ENCODE measurements at places on chromosomes 12 and 14.

DNA sequence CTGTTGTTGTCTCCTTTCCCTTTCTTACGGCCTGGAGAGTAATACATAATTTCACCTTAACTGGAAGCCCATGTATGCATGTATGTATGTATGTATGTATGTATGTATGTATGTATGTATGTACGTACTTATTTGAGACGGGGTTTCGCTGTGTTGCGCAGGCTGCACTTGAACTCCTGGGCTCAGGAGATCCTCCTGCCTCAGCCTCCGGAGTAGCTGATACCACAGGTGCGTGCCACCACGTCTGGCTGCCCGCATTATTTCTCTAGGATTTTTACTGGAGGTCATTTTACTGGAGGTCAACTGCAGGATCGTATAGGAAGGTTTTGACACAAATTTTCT lies 644 bp upstream of the OS9 start:
- no peak for DNase-seq

DNA sequence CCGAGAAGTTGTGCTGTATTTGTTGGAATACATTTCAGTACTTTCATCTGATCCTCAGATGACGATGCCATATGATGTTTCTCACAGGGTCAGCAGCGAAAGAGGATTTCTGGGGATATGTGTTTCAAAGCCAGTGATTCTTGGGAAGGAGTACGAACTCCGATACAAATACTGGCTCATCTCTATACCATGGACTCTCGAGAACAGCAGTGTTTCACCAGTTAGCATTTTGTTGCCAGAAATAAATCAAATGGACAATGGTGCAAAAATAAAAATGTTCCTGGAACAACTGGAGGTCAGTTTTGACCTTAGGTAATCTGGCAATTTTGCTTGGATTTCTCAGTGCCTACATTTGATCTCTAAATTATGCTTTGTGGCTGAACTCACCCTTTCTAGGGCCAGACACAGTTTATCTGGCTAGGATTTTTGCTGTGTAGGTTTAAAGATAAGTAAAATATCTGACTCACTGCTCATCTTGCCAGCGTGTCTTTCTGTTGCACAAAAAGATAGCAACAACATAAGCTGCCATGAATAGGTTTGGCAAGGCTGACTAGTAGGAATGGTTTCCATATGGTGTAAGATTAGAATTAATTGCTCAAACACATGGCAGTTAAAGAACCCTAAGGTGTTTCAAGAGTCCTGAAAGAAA lies 11.0 kb upstream of the MGP start:
- no peak for DNase-seq

- DNase-seq, result no peak
Measured at GRCh38 chr14:72608391-72609204, 285.3 kb downstream of the DPF3 start.

DNA sequence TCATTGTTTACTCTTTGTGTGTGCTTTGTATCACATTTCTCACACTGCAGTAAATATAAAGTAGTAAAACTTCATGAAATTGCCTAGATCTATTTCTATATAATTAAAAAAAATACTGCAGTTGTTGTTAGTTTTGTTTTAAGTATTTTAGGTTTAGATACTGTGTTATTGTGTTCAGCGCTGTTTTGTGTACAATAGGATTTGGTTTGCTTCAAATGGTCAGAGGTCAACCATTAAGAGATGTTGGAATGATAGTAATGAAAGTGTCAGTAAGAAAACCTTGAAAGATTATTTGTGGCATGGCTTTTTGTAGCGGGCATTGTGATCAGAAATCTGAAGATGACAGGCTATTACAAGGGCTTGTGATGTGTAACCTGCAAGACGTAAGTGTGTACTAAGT lies 67.9 kb downstream of the RAD51B start:
- DNase-seq, result no peak

DNA sequence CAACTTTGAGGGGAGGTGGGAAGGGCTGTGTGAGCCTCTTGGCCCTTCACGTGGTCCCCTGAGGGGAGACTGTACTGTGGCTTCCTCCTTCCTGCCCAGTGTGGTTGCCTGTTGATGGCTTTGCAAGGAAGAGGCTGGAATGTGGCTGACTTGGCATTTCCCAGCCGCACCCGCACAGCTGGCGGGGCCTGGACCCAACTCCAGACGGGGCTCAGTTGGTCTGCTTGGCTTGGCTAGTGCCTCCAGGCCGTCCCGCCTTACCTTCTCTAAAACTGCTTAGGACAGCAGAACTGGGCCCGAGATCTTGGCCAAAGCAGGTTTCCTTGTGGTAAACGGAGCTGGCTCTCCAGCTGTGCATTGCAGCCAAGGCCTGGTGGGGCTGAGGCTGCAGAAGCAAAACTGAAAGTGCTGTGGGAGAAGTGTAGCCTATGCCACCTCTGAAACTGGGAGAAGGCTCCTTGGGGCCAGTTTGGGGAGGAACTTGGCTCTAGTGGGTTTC lies 139.5 kb downstream of the SMOC1 start:
- DNase-seq, result no peak

DNA sequence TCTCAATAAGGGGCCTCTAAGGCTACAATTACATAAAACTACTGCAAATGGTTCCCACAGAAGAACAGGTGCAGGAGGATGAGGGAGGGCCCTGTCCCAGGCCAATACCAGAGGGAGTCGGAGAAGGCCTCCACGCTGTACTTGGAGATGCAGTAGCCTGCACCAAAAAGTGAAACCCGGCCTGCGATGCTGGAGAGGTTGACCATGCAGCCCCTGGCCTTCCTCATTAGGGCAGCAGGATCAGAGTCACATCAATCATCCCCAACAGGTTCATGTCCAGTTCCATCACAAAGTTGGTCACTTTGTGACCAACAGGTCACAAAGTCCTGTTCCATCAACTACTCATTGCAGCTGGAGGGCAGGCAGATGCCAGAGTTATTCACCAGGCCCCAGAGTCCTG lies 23.0 kb downstream of the ZBTB39 start:
- DNase-seq, result no peak

DNA sequence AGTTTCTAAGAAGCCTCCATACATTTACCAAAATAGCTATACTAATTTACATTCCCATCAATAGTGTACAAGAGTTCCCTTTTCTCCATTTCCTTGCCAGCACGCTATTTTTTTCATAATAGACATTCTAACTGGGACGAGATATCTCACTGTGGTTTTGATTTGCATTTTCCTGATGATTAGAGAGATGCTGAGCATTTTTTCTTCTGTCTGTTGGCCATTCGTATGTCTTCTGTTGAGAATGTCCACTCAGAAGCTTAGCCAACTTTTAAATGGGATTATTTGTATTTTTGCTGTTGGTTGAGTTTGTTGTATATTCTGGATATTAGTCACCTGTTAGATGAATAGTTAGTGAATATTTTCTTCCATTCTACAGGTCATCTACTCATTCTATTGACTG lies 144.1 kb downstream of the PRKD1 start:
- no peak for DNase-seq

DNA sequence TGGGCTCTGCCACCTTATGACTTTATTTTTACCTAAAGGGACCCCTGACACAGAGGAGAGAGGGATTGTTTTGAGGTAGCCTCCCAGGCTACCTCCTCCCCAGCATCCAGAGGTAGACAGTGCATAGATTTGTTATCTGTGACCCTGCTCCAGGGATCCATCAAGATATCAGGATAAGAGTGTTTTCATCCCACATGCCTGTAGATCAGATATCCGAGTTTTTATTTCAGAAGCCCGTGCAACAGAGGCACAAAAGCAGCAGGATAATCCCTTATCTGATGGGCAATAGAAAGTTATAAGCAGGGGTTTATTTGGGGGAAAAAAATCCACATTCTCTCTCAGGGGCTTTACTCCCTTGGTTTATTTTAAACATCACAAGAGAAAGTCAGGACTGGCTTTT lies 117.0 kb upstream of the RPH3A start:
- DNase-seq, result no peak

DNA sequence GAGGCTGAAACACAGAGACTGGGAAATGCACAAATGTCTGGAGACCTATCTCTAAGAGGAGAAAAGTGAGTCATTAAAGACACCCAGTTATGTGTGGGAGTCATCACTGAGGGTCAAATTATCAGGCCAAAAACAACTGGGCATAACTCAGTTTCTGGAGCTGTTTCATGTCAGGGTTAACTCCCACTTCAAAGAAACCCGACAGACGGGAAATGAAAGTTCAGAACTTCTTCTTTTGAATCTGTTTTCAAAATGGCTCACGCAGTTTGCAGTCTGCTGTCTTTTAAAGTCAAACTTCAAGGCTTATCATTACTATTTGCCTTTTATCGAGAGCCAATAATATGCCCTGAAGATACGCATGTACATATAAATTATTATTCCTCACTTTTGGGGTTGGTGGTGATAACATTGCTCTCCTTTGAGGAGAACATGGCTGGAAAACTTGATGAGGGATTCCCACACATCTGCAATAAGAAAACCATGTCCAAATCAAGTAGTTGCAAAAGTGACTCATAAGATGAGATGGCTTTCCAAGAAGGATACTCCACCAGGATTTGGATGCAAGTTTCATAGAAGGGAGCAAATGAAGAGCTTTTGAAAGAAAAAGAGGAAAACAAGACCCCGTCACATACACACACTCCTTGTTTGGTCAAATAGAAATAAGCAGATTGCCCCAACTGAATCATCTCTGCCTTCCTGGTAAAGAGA lies 341.4 kb downstream of the ADAMTS20 start:
- no peak for DNase-seq

DNA sequence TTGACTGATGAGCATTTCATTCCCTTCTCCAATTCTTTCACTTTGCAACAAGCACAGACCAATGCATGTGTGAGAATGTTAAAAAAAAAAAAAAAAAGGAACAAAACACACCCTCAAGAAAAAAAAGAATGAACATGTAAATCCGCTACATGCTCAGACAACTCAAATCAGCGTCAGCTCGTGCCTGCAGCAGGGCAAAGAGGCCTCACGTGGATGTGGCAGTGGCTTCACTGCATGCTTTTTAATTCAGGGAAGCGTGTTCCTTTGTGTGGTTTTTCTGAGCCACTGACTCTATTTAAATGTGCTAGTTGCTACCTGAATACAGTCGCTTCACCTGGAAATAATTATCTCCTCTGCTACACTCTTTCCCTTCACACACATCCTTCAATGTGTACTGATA lies 55.1 kb downstream of the PPP1R36 start:
- no peak for DNase-seq

- DNase-seq, result peak; percentile 37
Measured at GRCh38 chr14:55556929-55557623, 22.9 kb upstream of the KTN1 start.
